Non-pigmented ciliary epithelial cell (primary cell): ENCODE measurements at places on chromosomes 2 and 18.

- no peak for DNase-seq
Observed at GRCh38 chr2:108978709-108979111, 10.3 kb downstream of the EDAR start.

DNA sequence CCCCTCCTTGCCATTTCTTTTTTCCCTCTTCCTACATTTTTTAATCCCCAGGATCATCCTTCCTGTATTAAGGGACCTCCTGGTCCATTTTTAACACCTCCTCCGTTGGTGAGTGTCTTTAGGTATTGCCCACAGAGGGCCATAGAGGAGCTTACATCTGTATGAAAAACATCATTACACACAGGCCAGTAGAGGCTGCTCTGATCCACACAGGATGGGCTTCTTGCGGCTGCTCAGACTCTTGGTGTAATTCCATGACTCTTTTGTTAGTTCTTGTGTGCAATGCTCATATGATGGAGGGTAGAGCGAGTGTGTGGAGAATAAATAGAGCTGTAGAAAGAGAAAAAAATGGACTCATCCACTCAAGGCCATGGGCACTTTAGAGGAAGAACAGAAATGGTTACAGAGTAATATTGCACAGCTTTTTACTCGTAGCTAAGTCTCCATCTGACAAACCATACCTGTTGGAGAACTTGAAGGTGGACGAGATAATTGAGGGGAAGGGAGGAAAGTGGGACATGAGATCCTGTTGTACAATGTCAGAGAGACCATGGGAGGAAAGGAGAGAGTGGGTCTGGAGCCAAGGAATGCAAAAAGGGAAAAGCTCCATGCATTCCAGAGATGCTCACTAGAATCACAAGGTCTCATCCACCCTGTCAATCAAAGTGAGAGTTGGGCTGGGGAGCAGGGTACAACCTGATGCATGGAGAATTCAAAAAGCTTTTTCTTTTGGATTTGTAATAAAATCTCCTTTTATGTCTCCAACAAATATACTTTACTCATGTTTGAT lies 129.7 kb upstream of the TNP1 start:
- no peak for DNase-seq

DNA sequence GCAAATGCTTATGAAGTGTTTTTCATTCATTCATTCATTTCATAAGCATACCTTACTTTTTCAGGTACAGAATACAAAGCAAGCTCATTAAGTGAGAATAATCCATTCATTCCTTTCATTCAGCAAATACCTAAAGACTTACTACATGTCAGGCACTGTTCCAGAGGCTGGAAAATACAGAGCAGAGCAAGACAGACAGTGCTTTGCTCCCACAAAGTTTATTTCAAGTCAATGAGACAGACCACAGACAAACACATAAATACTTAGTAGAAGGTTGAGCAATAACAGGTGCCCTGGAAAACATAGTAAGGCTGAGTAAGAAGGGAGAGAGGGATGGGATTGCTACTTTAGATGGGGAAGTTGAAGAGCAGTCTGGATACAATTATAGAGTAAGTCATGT lies 309.8 kb downstream of the C1D start:
- DNase-seq, result peak; percentile 57

DNA sequence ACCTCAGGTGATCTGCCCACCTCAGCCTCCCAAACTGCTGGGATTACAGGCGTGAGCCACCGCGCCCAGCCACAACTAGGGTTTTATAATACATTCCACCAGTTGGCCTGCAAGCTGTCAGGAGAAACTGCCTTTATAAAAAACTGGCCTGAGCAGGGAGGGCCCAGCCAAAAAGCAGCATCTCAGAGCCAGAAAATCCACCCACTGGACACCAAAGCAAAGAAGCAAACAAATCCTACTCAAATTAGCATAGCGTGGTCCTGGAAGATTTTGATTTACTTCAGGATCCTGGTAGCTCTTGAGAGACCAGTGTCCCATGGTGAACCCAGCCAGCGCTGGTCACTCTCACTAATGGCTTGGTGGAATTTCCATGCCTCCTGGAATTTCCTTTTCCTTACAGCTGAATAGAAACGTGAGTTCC lies 60.0 kb upstream of the PXDN start:
- no peak for DNase-seq

- peak; percentile 43 for DNase-seq
Observed at GRCh38 chr18:35713545-35713944, 132.0 kb downstream of the GALNT1 start.

- no peak for DNase-seq
Observed at GRCh38 chr2:186101616-186102015, 363.0 kb downstream of the FSIP2 start.

GRCh38 chr2:166068981-166069380 lies 58.8 kb downstream of the SCN1A start:
- no peak for DNase-seq

DNA sequence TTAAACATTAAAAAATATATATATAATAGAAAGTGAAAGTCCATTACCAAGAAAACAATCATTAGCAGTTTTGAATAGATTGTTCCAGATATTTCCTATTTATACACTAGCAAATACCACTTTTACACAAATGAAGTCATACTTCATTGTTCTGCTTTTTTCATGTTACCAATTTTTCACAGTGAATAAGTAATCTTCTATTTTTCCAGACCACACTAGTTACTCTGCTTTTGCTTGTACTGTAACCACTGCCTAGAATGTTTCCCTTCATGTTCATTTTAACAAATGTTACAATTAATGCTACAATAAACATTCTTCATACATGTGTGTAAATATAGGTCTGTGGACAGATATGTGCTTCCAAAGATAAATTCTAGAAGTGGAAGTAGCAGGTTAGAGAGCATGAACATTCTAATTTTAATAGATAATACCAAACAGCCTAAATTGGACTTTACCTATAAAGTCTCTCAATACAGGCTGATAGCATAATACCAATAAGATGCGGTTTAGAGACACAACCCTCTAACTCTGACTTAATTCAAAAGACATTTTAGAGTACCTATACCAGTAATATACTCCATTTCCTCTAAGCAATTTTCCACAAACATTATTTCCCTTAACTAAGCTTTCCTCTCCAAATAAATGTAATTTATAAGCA lies 17.0 kb downstream of the ITSN2 start:
- no peak for DNase-seq

DNA sequence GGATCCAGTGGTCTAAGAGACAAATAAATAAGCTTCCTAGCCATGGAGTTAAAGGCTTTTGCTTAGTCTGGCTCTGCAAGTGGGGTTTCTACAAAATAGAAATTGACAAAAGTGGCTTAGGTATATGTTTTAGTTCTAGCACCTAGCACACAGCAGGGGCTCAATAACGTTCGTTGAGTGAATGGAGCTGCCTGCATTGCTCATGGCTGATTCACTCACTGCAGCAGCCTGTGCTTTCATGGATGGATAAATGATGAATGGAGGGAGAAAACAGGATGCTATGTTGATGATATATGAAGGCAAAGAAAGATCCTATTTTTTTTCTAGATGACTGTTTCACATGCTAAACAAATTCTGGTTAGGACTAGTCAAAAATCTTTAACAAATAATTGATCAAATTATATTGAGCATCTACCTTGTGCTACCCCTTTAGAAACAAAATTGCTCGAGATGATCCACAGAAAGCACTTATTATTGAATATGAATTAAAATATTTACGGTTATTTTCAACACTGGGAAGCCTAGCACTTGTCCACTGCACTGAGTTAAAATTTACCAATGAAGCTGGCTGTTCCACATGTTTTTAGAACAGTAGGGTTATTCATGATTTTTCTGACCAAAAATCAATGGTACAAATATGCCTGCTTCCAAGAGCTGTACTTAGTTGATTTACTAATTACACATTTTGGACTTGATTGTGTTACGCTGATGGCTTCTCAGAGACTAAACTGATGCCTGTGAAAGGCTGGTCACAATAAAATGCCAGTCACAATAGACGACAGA lies 39.6 kb downstream of the HDHD2 start:
- no peak for DNase-seq

DNA sequence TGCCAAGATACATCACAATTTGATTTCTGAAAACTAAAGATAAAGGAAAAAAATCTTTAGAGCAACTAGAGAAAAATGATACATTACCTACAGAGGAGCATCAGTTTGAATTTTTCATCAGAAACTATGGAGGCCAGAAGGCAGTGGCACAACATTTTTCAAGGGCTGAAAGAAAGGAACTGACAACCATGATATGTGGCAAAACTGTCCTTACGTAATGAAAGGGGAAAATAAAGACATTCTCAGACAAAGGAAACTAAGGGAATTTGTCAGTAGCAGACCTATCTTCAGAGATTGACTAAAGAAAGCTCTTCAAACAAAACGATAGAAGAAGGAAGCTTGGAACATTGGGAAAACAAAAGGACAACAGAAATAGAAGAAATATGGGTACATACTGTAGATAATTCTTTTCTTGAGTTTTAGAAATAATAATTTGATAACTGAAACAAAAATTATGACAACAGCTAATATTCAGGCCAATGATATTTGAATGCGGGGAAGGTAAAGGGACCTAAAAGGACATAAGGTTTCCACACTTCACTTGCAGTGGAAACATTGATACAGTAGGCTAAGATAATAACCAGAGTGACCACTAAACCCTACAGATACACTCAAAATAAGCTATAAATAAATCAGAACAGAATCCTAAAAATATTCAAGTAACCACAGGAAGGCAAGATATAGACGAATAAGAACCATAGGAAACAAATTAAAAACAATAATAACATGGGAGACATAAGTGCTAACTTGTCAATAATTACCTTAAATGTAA lies 70.0 kb upstream of the NPAS2 start:
- no peak for DNase-seq

GRCh38 chr2:239763433-239764097 lies 261.6 kb downstream of the NDUFA10 start:
- no peak for DNase-seq

- peak; percentile 55 for DNase-seq
Observed at GRCh38 chr2:218272531-218273212, 2.4 kb downstream of the PNKD start.

GRCh38 chr2:58432491-58433170 lies 191.5 kb upstream of the FANCL start:
- no peak for DNase-seq

DNA sequence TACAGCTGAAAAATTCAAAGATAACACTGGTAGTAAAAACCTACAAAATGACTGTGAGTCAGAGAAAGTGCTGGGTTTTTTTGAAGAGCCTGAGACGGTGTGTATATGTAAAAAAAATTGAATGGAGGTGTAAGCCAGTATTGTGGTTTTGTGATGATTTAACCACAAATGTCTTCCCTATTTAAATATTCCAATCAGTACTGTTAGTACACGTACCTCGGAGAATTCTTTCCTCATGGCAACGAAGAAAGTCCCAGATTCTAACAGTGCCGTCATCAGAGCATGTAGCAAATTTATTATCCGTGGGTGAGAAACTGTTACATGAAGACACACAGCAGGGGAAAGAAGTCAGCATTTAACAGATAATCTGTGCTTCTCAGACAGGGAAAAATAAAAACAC lies 48.1 kb downstream of the WDR33 start:
- no peak for DNase-seq

DNA sequence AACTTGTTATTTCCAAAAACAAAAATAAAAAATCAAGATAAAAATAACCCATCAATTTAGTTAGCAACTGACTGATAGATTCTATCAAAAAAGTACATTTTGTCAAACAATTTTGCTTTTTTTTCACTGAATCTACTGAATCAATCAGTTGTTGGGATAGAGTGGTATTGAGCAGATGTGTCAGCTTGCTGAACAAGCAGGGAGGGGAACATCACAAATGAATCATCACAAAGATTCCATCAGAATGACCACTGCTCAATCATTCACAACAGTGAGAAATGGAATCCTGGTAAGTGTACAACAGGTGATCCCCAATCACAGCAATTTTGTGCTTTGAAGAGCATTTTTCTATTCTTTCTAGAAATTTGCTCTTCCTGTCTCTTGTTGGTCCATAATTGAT lies 12.3 kb upstream of the SLC14A2 start:
- no peak for DNase-seq

GRCh38 chr18:74990563-74991081 lies 218.3 kb downstream of the PTGR3 start:
- DNase-seq, result no peak

DNA sequence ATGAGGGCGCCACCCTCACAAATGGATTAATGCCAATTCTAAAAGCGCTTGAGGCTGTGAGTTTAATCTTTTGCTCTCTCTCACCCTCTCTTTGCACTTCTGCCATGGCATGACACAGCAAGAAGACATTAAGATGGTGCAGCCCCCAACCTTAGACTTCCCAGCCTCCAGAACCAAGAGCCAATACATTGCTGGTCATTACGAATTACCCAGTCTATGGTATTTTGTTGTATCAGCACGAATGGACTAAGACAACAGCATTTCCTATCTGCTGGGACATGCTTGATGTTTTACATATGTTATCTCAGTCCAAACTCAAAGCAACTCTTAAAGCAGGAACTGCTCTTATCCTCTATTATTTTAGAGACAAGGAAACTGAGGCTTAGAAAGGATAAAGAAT lies 222.9 kb downstream of the STK39 start:
- DNase-seq, result no peak

GRCh38 chr2:88866756-88867155 lies 175.3 kb downstream of the RPIA start:
- DNase-seq, result no peak

DNA sequence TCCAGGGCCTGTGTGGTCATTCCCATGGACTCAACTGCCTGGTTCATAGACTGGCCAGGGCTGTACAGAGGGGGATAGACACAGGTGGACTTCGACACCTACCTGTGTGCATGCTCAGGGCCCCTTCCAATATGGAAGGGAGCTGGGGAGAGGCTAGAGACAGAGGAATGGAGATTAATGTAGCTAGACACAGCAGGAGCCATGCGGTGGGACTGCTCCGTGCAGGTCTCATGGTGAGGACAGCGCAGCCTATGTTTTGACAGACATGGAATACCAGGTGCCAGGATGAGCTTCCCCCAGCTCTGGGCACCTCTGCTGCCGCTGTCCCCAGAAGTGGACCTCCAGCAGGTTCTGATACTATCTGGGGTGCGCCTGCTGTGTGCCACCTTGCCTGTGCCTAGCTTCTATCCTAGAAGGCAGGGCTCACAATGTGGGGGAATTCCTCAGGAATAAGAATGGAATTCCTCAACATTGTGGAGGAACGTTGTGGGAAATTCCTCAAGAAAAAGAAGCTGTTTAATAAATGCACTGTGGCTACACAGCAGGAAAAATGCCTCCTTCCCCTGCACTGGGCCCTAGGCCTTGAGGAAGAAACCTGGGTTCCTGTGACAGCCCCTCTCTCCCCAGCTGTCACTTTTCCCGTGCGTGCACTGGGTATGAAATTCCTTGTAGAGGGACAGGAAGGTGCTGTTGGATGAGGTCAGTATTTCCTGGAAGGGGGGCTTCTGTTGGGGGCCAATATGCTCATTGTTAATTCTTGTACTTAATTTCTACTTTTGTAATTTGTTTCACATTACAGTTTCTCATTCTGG lies 7.3 kb downstream of the IL1R1 start:
- no peak for DNase-seq

DNA sequence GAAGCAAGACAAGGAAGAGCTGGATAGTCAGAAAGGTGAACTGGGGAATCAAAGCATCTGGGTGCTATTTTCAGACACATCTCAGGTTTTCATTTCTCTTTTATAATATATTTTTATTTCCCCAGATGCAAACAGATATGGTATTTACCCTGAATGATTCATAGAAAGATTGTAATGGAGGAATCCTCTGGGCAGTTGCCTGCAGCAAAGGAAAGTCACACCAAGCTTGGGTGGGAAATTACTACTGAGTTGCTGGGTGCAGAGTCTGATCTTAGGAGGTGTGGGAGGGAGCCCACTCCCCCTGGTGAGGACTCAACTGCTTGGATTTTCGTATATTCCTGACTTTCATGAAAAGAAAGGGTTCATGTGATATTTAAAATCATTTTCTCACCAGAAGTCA lies 2.1 kb downstream of the EFR3B start:
- DNase-seq, result no peak
